Esophagus squamous epithelium (tissue), 5 donors: ENCODE measurements at places on chromosomes 1 and 21.

- no peak for DNase-seq
These were observed 478.0 kb downstream of the CAMTA1 start for GRCh38 chr1:7263021-7263960.

- DNase-seq, result no peak
These were observed 245.0 kb downstream of the USH2A start for GRCh38 chr1:216178281-216178680.

- DNase-seq, result no peak
These were observed 13.4 kb downstream of the LRRC41 start for GRCh38 chr1:46289976-46290375.

GRCh38 chr1:111593403-111594305 is 25.9 kb upstream of the RAP1A start:
- no peak for DNase-seq

DNA sequence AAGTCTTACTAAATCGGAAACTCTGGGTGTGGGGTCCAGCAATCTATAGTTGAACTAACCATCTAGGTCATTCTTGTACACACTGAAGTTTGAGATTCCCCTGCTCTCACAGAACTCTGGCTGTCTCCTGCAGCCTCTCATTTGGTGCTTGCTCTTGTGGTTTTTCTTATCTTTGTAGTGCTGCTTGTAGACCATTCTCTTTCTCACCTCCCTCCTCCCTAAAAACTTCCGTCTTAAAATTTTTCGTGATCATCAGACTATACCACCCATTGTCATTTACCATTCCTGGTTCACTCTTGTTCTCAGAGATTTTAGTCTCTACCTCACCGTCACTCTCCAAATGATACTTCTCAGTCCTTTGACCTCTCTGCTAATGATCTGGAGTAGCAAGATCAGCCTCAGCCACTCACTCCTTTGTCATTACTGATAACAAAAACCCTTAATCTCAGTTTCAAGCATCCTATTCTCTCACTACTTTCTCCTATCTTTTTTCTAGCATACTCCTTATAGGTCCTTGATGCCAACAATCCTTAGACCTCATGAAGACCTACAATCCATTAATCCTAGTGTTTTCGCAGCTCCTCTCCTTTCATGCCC is 13.0 kb upstream of the EPHX4 start:
- DNase-seq, result no peak

DNA sequence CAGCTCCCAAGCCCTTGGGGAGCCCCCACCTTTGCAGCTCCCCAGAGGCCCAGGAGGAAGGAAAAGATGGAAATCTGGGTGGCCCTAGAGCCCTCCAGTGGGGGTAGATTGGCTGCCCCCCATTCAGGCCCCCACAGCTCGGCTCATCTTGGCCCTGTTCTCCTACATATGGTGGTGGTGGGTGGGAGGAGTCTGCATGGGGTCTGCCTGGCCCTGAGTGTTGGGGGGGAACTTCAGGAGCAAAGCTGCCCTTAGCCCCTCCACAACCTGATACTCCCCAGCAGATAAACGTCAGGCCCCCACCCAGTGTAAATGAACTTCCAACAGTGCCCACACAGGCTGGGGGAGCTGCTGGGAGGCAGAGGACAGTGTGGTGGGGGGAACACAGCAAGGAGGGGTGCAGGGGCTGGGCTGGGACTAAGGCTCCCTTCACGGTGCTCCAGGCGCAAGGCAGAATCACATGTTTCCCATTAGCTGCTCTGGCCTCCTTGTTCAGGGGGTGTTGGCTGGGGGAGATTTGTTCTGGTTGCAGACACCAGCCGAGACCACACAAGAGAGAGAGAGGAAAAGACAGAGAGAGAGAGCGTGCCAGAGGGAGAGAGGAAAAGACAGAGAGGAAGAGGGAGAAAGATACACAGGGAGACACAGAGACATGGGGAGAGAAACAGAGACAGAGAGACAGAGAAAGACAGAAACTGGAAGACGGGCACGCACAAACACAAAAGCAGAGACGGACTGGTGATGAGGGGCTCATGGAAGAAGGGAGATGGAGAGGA is 42.6 kb downstream of the AHDC1 start:
- DNase-seq, result no peak

GRCh38 chr1:209038316-209038715 is 545.2 kb upstream of the CAMK1G start:
- DNase-seq, result no peak

- DNase-seq, result no peak
These were observed 29.2 kb upstream of the CREG1 start for GRCh38 chr1:167582722-167583121.

DNA sequence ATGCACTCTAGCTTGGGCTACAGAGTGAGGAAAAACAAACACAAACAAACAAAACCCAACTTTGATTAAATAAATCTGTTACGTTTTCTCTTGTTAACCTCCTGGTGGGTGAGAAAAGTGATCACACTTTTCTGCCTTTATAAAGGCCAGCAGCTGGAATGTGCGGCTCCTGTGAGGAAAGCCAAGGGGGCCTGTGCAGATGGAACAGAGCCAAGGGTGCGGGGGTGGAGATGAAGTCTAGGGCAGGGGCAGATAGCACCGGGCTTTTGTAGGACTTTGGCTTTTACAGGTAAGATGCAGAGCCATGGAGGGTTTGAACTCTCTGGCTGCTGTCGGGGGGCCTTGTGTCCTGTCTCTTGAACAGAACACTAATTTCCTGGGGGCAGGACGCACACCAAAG is 40.7 kb upstream of the GPR37L1 start:
- DNase-seq, result no peak

DNA sequence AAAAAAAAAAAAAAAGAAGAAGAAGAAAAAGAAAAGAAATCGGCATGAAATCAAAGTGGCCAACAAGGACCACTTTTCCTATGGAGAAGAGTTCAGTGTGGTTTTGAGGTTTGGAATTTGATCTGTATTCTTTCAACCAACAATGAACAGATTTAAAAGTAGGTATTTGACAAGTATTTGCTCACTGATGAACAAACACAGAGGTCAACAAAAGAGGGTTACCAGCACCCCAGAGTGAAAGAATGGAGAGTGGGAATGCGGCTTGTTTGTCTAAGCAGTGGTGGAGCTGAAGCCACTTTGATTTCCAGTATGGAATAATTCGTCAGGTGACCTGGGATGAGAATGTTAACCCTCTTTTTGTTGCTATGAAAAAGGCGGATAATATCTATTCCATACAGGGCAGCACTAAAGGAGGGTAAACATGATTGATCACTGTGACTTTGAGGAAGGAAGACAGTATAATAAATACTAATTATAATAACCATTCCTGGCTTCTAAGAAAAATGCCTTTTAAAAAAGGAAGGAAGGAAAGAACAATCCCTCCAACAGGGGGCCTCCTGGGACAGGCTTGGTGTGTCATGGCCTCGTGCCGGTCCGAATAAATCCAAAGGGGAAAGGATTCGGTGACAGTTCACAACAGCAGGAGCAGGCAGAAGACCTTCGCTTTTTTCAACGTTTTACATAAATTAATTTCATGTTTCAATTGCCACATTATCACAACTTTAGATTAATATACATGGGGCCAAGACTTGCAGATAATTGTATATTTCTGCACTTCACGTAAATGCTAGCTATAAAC is 37.2 kb upstream of the SIM2 start:
- DNase-seq, result no peak

DNA sequence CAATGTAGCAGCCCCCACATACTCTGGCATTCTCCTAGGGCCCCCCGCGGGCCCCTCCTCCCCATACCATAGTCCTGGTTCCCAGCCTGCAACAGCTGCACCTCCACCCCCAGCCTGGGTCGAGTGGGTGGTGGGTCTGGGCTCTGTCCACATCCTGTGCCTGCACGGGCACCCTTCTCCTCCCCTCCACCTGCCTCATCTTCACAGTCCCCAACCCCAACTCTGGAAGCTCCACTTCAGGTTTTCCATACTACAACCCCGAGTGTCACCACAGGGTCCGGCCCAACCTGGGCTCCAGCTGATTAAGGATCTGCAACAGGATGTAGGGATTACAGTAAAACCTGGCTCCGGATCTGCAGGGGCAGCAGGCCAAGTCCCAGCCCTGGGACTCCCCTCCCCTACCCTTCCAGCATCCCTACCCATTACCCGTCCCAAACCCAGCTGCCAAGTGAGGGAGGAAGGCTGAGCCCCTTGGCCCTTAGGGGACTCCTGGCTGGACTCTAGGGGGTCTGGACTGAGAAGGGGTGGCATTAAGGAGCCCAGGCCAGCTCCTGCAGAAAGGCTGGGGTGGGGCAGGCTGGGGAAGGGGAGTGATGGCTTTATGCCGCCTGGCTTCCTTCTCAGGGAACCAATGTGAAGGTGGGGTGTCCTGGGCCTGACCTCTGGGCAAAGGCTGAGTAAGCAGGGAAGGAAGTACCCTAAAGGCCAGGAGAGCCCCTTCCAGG is 116.8 kb downstream of the CASZ1 start:
- DNase-seq, result no peak

- no peak for DNase-seq
These were observed 47.8 kb downstream of the CEP350 start for GRCh38 chr1:180002437-180002836.

DNA sequence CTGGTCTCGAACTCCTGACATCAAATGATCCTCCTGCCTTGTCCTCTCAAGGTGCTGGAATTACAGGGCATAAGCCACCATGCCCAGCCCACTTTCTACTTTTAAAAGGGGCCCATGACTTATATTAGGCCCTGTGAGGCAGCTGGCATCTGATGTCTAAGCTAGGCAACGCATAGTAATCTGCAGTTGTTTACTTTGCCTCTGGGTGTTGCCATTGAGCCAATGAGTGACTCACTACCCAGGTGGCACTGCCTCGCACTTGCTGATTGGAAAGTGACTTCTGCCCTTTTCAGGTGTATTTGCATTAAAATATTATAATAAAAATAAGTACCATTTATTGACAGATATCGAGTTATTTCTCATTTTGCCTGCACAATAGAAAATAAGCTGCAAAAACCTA is 84.9 kb downstream of the KIF14 start:
- DNase-seq, result no peak

DNA sequence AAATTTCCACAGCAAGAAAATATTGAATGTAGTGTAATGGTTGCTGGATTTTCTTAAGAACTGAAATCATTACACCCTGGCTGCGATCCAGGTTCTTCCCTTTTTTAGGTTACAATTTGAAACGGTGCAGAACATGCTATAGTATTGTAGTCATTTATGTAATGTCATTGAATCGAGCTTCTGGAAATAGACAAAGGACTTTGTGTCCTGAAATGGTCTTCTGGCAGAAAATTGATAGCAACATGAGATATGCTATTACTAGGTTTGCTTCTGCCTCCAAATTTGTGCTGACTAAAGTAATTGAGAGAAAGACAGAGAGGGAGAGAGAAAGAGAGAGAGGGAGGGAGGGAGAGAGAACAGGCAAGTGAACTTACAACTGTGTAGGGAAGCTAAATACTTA is 146.2 kb upstream of the NFIA start:
- DNase-seq, result no peak

GRCh38 chr21:42022091-42022430 is 11.9 kb upstream of the ZBTB21 start:
- DNase-seq, result no peak

- no peak for DNase-seq
These were observed 265.9 kb upstream of the C1orf105 start for GRCh38 chr1:172154551-172154950.

GRCh38 chr1:27332536-27333281 is 9.1 kb upstream of the SYTL1 start:
- DNase-seq, result no peak

- DNase-seq, result no peak
These were observed 3.7 kb upstream of the MROH9 start for GRCh38 chr1:170931650-170932049.

DNA sequence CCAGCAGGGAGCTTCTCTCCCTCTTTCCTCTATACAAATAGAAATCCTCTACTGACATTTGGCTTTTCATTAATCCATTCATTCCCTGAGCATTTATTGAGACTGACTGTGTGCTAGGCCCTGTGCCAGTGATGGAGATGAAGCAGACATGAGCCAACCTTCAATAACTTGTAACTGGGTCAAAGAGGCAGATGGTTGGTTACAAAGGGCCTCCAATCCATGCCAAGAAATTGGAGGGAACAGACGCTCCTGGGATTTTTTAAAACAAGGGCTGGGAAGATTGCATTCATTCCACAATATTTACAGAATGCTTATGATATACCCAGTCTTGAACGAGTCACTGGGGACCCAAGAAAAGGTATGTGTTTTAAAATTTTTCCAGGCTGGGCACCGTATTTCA is 6.2 kb downstream of the HPCAL4 start:
- no peak for DNase-seq

DNA sequence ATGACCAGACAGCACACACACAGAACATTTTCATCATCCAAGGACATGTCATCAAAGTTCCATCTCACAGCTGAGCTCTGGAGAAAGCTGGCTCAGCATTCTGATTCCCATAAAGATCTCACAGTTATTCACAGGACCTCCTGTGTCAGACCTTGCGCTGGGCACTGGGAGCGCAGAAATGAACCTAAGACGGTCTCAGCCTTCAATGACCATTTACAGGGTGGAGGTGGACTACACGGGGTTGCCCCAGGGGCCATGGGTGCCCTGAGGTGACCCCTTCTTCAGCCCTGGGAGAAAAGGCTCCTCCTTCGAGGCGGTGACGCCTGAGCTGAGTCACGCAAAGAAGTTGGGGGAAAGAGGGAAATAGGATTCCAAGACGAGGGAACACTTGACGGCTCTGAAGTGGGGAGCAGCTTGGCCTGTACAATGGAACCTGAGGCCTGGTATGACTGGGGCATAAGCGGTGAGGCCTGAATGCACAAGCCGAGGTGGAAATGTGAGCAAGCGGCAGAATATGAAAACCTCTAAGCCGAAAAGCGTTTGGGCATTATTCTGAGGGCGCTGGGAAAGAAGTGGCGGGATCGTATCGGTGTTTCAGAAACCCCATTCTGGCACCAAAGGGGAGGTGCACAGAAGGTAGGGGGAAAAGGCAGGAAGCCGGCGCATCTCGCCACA is 797 bp downstream of the CC2D1B start:
- DNase-seq, result no peak

GRCh38 chr21:42455196-42455595 is 40.8 kb downstream of the RSPH1 start:
- DNase-seq, result no peak

- no peak for DNase-seq
These were observed 189.3 kb downstream of the PTPRU start for GRCh38 chr1:29425631-29426030.

- no peak for DNase-seq
These were observed 99.8 kb downstream of the PSMG1 start for GRCh38 chr21:39083377-39084008.

DNA sequence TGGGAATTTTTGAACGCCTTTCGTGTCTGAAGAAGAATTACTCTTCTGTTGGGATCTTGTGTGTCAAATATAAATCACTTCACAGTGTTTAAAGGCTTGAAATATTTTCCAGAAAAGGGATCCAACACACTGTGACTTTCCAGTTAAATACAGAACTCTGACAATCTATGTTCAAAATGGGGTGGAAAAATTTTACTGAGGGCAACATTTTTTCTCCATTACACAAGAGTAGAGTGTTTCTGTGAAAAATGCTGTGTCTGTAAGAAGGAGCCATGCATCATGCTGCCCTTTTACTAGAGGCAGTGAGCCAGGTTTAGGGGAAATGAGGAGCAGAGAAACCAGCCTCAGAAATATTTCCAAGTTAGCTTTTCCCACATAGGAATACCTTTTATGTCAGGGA is 86.5 kb downstream of the VPS13D start:
- DNase-seq, result no peak

- DNase-seq, result no peak
These were observed 2.6 kb upstream of the ILDR2 start for GRCh38 chr1:166977951-166978350.

- DNase-seq, result no peak
These were observed 16.8 kb downstream of the LAMC1 start for GRCh38 chr1:183039985-183040447.

GRCh38 chr1:163610486-163610885 is 288.7 kb downstream of the NUF2 start:
- no peak for DNase-seq

GRCh38 chr1:114079596-114080190 is 74.0 kb downstream of the SYT6 start:
- DNase-seq, result no peak
